ENCODE measurements at places on chromosomes 5 and 9.

- peak; percentile 46 for DNase-seq
These were observed 252.5 kb downstream of the TRPM3 start for GRCh38 chr9:70868661-70869652.

DNA sequence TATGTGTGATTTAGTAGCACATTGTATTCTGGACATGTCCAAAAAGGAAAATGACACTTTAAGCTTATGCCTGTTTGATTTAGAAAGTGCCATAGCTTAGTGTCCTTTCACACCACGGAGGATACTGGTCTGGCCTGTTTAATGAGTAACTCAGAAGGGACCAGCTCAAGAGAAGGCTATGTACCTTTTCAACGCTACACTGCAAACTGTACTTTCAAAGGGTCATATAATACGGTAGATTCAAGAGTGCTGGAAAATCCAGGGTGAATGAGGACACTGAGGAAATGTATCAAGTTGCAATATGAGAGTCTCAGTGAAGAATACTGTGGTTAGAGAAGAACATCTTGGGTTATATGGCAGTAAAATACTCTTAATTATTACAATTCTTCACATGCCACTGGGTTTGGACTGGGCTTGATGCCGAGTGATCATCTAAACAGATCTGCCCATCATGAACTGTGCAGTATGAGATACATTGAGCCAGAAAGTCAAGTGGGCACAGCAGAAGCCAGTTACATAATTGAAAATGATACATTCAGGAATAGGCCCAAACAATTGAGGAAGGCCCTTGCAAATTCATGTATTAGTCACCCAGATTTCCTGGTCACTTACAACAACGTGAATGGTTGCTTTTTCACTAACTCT lies 1211.5 kb upstream of the CDH9 start:
- no peak for DNase-seq

GRCh38 chr5:145811834-145812625 lies 23.1 kb downstream of the PRELID2 start:
- no peak for DNase-seq

DNA sequence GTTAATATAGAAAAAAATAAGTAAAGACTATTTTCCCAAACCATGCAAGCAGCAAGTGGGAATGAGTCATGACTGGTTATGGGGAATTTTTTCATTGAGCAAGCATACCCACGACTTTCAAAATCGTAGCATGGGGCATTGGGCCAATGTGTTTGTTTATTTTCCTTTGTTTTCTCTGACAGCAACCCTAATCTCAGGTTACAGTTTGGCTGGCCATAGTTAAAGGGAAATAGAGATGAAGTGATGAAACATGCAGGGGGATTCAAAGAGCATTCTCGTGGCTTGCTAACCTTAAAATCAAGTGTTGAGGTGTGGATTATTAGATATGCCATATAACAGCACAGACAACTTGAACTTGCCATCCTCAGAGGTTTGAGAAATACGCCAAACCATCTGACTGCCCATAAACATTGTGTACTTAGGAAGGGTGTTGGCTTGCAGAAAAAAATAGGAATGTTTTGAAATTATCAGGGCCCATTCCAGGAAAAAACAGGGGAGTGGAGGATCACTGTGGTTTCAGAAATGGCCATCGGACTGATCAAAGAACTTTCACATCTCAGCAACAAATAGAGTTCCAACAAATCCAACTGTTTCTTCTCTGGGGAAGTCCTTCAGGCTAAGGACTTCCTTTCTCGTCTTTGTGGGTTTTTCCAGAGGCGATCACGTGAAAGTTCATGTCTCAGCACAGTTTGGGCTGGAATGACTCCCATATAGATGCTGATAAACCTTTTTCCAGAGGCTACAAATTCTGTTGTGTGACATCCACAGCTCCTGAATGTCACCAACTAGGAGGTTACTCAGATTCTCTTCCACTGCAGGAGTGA lies 259.1 kb downstream of the SYK start:
- DNase-seq: peak; percentile 69

GRCh38 chr9:84542554-84542953 lies 127.0 kb upstream of the NTRK2 start:
- DNase-seq: no peak

All from urothelium cell line (cell line).